ENCODE measurements at places on chromosomes 1 and 21.

DNA sequence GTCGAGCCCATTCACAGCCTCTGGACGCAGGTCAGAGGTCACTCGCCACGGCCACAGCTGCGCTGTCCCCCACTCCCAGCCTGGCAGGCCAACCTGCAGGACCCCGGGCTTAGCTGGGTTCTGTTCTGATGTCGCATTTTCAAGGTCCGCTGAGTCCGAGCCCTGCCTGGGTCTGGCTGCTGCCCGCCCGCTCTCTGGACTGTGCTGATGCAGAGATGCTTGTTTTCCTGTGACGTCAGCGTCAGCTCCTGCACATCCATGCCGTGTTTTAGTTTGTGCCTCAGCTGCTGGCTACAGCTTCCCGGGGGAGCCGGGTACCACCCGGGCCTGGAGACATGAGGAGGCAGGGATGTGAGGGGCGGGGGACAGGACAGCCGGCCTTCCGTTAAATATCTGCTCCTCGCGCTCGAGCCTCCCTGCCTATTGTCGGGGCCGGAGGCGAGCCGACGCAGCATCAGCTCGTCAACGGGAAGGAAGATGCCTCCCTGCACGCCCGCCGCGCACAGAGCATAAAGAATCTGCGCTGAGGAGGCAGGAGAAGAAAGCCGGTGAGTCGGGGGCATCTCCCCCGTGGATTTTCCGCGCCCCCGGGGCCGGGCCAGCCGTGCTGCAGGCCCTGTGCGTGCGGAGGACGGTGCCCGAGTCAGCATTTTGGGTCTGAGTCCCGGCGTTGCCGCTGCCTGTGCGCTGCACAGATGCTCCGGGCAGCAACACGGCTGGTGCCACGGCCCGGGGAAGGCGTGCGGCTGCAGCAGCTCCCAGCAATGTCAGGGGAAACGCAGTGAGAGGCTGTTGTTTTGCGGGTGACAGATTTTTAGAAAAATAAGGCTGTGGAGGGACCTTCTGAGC, 23.4 kb downstream of the PRKCZ start:
- DNase-seq, result no peak

DNA sequence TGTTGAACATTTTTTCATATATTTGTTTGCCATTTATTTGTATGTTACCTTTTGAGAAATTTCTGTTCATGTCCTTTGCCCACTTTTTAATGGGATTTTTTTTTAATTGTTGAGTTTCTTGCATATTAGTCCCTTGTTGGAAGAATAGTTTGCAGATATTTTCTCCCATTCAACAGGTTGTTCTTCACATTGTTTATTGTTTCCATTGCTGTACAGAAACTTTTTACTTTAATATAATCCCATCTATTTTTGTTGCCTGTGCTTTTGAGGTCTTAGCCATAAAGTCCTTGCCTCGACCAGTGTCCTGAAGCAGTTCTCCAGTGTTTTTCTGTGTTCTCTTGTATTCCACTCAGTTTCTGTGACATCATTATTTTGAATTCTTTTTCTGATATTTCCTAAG, 54.2 kb upstream of the B3GALT2 start:
- DNase-seq, result no peak

- no peak for DNase-seq
These were observed 122.9 kb downstream of the UBR4 start for GRCh38 chr1:19087017-19087736.

DNA sequence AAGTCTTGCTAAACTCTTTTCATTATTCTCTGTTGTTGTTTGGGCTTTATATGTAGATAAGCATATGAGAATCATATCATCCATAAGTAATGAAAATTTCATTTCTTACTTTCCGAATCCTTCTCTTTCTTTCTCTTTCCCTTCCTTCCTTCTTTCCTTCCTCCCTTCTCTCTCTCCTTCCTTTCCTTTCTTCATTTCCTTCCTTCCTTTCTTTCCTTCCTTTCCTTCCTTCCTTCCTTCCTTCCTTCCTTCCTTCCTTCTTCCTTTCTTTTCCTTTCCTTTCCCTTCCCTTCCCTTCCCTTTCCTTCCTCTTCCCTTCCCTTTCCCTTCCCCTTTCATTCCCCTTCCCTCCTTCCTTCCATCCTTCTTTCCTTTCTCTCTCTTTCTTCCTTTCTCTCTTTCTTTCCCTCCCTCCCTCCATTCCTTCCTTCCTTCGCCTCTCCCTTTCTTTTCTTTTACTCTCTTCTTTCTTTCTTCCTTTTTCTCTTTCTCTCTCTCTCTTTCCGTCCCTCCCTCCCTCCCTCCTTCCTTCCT, 147.3 kb downstream of the UCK2 start:
- DNase-seq, result no peak

- peak; percentile 74 for DNase-seq
These were observed 810 bp upstream of the HLX start for GRCh38 chr1:220878191-220879075.

GRCh38 chr1:99728494-99729235, 37.8 kb downstream of the FRRS1 start:
- no peak for DNase-seq
